NCI-H187 (cell line): ENCODE measurements at places on chromosomes 1 and 21.

DNA sequence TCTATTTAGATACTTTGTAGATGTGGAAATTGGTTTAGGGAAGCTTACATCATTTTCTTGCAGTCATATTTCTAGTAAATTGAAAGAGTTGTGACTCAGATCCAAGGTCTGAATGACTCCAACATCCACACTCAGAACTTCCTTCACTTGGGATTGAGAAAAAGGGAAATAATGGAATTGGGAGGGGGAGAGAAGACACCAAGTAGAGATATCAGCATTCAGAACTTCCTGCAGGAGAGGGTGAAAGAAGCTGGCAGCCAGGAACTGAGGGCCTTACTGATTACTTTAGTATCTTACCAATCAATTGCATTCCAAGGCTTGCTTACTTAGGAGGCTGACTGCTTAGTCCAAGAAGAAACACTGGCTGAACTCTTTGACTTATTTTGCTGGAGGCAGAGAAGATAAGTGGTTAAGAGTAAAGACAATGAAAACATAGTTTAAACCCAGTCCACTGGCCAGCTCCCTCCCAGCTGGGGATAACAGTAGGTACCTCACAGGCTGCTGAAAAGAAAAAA, 21.7 kb downstream of the APP start:
- DNase-seq, result no peak

GRCh38 chr21:41048623-41049022, 119.3 kb upstream of the BACE2 start:
- no peak for DNase-seq

- DNase-seq, result no peak
Measured at GRCh38 chr1:24911651-24912155, 18.4 kb downstream of the RUNX3 start.

- no peak for DNase-seq
Measured at GRCh38 chr1:30360281-30360680, 363.1 kb downstream of the MATN1 start.

- DNase-seq, result no peak
Measured at GRCh38 chr1:179105393-179105792, 23.5 kb downstream of the TOR3A start.

- no peak for DNase-seq
Measured at GRCh38 chr21:22575165-22575584, 1577.0 kb downstream of the NCAM2 start.

DNA sequence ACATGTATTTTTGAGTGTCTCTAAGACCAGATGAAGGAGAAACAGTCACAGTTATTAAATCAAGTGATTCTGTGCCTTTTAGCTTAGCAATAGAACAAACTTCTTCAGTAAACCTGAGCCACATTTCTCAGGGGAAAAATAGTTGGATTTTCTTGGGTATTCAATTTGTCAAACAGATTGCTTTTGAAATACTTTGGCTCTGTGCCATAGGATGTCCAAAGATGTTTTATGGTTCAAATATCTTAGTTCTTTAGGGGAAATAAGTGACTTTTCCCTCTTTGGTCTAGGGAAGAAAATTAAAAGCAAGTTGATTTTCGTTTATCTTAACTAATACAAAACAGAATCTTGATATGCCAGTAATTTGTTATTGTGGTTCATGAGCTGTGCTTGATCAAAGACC, 125.9 kb downstream of the ATP5PO start:
- DNase-seq, result no peak

DNA sequence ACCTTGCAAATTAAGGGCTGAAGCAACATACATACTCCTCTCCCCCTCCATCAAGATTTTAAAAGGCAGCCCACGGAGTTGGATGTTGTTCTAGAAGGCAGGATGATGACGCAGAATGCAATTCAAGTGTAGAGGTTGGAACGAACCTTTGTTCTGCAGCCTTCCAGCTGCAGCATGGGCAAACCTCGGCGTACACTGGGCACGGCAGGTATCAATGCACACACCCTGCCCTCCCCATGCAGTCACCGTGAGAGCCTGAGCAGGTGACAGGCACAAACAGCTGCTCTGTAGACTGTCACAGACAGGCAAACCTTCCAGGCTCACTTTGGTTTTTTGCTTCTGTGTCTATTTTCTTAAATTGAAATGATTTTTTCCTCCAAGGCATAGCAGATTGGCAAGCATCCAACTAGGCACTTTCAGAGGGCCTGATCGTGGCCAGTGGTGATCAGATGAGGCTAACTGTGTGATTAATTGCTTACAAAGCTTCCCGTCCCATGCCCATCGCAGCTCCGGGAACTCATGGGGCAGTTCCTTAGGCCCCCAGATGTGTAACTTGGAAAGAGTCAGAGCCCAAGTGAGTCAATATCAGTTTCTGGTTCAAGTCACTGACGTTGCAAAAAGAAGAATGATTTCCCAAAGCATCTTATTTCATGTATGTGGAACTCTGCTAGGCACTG, 82.3 kb downstream of the ITPKB start:
- DNase-seq, result peak; percentile 53

GRCh38 chr1:202671399-202671798, 38.9 kb downstream of the SYT2 start:
- no peak for DNase-seq

DNA sequence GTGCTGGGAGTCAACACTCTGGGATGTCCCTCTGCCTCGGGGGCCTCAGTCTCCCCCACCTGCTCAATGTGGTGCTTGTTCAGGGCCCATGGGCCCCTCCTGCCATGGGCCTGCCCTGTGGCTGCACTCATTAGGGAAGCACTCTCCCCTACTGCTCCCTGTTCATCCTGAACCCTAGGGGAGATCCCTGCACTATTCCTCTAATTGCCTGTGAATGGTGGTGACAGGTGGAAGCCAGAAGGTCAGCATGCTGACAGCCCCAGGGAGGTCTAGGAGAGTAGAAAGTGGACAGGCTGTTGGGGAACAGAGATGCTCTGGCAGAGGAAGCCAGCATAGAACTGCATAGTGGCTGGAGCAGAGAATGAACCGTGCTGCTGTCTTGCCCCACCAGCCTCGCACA, 217.6 kb downstream of the TRABD2B start:
- no peak for DNase-seq
